ENCODE measurements at places on chromosomes 4 and X. TPM values are rescaled to one million over a fixed set of nuclear protein-coding genes. Genes with fewer than 3 reads are reported as not detected.

The KCNIP4 gene
- total RNA-seq, result not detected

The IL13RA2 gene
- total RNA-seq, result not detected

The RPS6KA6 gene
- total RNA-seq, result 20.0 TPM

The PNMA6A gene
- total RNA-seq, result 3.2 TPM

The PAGE2B gene
- total RNA-seq, result not detected

The DDIT4L gene
- total RNA-seq, result 26.9 TPM

The ZNF157 gene
- total RNA-seq, result 1.4 TPM

The DUSP9 gene
- 0.21 TPM for total RNA-seq

The GK2 gene
- not detected for total RNA-seq

The FMR1 gene
- 61.1 TPM for total RNA-seq

The MAP3K15 gene
- 2.0 TPM for total RNA-seq

The MCF2 gene
- 0.09 TPM for total RNA-seq

The GAB3 gene
- total RNA-seq, result not detected

The HSFX1 gene
- 0.59 TPM for total RNA-seq

The UNC5C gene
- 0.15 TPM for total RNA-seq

The ZBED1 gene
- 36.9 TPM for total RNA-seq

The PABPC5 gene
- total RNA-seq, result 5.0 TPM

The XAGE5 gene
- not detected for total RNA-seq

The CCDC120 gene
- 1.1 TPM for total RNA-seq

The FGFR3 gene
- total RNA-seq, result 17.0 TPM

The SPOCK3 gene
- total RNA-seq, result 0.21 TPM

The JCHAIN gene
- not detected for total RNA-seq

The TRIM75 gene
- not detected for total RNA-seq

The DBET gene
- total RNA-seq, result not detected

The ATP6AP2 gene
- total RNA-seq, result 88.1 TPM

The RNF150 gene
- total RNA-seq, result 1.4 TPM

The SLC7A11 gene
- 9.6 TPM for total RNA-seq

The CXorf38 gene
- total RNA-seq, result 11.5 TPM

The CSAG2 gene
- total RNA-seq, result not detected

The POU4F2 gene
- total RNA-seq, result not detected

The STARD8 gene
- total RNA-seq, result 0.82 TPM

The RTL3 gene
- total RNA-seq, result not detected

The TEX13B gene
- total RNA-seq, result not detected

The DGKK gene
- 0.19 TPM for total RNA-seq

The TMSB15A gene
- total RNA-seq, result 561 TPM

The MAOB gene
- 1.5 TPM for total RNA-seq

The TRIM60 gene
- not detected for total RNA-seq

The ENPEP gene
- 1.5 TPM for total RNA-seq

The MAGEC2 gene
- total RNA-seq, result not detected

The NPY2R gene
- total RNA-seq, result 8.5 TPM

The SMARCAD1 gene
- 66.6 TPM for total RNA-seq

The RAI2 gene
- total RNA-seq, result 0.59 TPM

The TMPRSS11F gene
- total RNA-seq, result not detected

The STIM2 gene
- 25.8 TPM for total RNA-seq

The NXF2 gene
- 0.22 TPM for total RNA-seq

The NAP1L3 gene
- total RNA-seq, result 88.5 TPM

The NRK gene
- total RNA-seq, result not detected

The IQCM gene
- 0.26 TPM for total RNA-seq

The PASD1 gene
- total RNA-seq, result not detected

The DMP1 gene
- total RNA-seq, result not detected

Measured in neural progenitor cell (in vitro differentiated cells).